ENCODE measurements at places on chromosomes 1 and 21.

DNA sequence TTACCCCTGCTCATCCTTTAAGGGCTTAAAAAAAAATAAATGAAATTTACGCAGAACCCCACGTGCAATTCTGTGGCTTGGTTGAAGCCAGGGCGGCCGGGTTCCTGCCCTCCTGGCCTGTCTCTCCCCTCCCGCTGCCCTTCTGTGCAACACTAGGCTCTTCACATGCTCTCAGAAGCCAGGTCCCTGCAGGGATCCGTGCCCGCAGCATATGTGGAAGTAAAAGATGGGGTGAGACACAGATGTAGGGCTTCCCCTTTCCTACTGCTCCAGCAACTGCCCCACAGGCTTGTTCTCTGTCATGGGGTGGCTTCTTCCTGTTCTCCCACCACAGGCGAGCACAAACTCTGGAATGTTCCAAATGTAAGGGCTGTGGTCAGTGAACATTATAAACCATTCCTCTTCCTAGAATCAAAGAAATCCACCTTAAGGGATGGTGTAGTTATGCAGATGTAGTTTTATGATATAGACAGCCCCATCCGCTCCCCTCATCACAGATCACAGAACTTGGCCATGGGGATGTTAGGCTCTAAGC lies 535.4 kb downstream of the KIF26B start:
- DNase-seq, result no peak

DNA sequence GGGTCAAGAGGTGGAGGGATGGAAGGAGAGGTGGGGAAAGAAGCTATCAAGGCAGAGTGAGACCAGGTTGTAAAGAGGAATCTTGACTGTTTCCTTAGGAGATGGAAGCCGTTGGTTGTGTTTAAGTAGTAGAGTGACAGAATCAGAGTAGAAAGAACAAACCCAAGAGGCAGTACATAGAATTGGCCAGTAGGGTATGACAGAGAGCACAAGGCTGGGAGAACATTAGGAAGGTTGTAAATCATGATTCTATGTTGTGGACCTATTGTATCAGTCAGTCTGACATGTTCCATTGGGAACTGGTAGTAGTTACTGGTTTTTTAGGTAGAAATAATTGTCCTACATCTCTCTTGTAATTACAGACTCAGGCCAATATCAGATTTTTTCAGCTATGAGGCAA lies 486.9 kb upstream of the USP24 start:
- no peak for DNase-seq

- no peak for DNase-seq
Measured at GRCh38 chr1:174219606-174220370, 60.5 kb downstream of the RABGAP1L start.

DNA sequence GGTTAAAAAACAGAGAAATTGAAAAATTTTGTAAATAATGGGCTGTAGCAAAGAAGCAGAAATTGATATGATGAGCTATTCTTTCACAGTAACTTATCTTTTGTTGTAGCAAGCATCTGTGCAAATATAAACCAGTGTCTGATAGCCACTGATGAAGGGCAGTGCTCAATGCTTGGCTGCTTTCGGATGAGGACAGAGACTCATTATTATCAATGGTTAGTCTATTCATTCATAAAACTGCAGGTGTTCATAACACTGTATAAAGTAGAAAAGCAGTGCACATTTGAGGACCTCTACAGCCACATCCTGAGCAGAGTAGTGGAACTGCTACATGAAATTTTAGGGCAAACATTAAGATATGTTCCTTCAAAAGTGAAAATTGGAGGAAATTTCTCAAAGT lies 107.2 kb downstream of the FAF1 start:
- DNase-seq, result no peak

GRCh38 chr21:42538479-42539275 lies 25.0 kb downstream of the SLC37A1 start:
- no peak for DNase-seq

GRCh38 chr1:234639961-234640360 lies 30.0 kb upstream of the IRF2BP2 start:
- no peak for DNase-seq

GRCh38 chr21:45299026-45299863 lies 11.6 kb upstream of the POFUT2 start:
- no peak for DNase-seq

DNA sequence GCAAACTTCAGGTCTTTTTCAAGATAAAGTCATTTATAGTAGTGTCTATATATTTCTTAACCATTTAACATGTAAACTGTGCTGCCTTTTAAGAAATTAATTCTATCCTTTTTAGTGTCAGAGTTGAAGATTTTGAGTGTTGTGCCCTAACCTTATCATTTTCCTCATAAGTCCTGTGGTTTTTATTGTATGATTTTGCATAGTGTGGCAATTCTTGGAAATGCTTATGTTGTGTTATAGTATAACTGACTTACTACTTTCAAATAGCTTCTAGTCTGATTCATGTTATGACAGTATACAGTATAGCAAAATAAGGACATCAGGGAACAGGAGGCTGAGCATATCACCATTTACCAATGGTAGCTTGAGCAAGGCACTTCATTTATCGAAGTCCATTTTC lies 99.1 kb downstream of the PTBP2 start:
- no peak for DNase-seq

DNA sequence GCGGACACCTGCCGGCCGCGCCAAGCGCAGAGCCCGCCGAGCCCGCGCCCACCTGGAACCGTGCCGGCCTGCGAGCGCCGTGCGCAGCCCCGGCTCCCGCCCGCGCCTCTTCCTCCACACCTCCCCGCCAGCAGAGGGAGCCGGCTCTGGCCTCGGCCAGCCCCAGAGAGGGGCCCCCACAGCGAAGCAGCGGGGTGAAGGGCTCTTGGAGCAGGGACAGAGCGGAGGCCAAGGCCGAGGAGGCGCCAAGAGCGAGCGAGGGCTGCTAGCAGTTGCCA lies 50.1 kb upstream of the KRTAP19-8 start:
- no peak for DNase-seq

- no peak for DNase-seq
Measured at GRCh38 chr1:201149400-201149799, 4.9 kb downstream of the TMEM9 start.

DNA sequence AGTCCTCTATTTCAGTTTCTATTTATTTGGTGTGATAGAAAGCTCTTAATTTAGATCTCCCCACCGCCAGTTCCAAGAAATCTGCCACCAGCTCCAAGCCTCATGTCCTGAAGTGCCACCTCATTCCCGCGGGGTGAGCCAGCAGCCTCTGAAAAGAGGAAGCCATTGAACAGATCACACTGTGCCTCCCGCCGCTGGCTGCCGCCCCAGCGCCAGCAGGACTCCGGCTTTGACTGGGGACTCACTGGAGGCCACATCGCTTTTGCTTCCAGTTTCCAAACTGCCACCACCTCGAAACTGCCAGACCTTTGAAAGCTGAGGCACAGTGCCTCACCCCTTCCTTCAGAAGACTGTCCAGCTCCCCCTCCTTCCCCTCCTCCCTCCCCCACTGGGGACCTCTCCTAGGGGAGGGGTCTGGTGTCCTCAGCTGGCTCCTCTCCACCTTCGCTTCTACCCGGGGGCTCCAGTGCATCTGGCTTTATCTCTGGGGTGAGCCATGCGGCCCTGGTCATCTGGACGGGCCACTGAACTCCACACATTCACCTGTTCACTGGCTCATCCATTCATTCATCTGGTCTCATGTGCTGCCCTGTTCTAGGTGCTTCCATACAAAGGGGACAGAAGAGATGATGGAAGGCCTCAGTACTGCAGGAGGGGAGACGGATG lies 58.9 kb downstream of the VPS26C start:
- no peak for DNase-seq

GRCh38 chr1:228818928-228819630 lies 83.8 kb downstream of the RHOU start:
- no peak for DNase-seq

GRCh38 chr1:154536570-154536969 lies 21.9 kb downstream of the UBE2Q1 start:
- no peak for DNase-seq

DNA sequence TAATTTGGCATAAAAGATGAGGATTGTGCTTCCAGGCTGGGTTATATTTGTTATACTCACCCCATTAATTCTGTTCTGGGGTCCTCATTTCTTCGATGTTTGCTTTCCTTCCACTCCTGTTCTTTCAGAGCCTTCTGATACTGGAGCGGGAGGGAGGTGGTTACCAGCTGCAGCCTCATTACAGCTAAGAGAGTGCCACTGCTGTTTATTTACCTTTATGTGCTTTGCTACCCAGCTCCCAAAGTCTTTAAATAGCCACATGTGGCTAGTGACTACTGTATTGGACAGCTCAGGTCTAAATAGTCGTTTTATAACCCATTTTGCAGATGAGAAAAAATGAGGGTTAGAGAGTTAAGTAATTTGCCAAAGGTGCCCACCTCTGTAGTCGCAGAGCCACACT lies 25.1 kb downstream of the PLEKHM2 start:
- DNase-seq, result no peak

- no peak for DNase-seq
Measured at GRCh38 chr1:61221642-61222041, 139.3 kb downstream of the NFIA start.

Measured in activated T-cell treated with anti-CD3 and anti-CD28 coated beads, Interleukin-2, amount 50 U/mL, for 4 hours (primary cell).